ENCODE measurements at places on chromosomes 1 and 21.

GRCh38 chr1:184385865-184386311, 941 bp upstream of the C1orf21 start:
- DNase-seq = no peak

DNA sequence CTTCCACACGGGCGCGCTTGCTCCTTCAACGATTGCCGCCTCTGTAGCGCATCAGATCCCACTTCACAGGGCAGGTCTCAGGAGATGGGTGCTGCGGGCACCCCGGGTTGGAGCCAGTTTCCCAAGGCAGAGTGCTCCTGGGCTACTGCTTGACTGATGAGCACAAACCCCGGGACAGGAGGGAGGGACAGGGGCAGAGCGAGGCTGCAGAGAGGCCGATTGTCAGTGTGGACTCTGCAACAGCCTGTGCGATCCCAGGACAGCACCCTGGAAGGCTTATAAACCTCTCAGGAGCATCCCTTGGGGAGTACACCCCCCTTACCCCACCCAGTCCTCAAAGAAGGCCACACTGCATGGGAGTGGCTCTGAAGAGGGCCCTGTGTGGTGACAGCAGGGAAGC, 28.0 kb upstream of the BACE2 start:
- DNase-seq = no peak

DNA sequence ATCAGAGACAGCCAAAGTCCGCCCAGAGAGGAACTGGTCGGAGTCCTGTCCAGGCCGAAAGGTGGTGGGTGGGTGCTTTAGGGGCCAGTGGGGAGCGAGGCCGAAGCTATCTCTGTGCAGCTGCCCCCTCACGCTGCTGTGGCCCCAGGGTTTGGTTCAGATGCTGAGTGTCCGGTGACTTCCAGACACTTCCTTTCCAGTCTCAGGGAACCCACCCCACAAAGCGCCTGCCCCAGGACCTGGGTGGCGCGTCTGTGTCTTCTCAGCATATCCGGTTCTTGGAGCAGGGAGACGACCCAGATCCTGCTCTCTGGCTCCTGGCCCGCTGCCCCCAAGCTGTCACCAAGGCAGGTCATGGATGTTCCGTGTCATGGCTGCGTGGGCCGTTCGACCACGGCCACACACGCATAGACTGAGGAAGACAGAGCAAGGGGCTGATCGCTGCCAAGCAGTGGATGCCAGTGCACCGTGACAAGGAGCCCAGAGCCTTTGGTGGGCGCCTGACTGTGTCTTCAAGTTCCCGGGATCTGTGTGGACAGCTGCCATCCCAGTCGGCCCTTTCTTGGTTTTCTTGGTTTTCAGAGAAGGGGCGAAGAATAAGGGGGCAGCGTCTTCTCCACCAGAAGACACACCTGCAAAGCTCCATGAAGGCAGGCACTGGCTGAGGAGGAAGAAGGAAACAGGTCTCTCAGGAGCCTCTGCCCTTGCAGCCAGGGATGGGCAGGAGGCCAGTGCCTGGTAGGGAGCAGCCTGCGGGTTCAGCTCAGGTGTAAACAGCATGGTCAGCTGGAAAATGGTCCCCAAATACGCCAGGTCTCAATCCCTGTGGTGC, 22.9 kb upstream of the COL18A1 start:
- DNase-seq = no peak

- DNase-seq = no peak
Measured at GRCh38 chr1:231679109-231679508, 52.5 kb downstream of the DISC1 start.

- DNase-seq = peak; percentile 63
Measured at GRCh38 chr1:154342836-154343472, 17.6 kb downstream of the ATP8B2 start.

- no peak for DNase-seq
Measured at GRCh38 chr1:109498161-109498801, 4.4 kb downstream of the CYB561D1 start.

- DNase-seq = no peak
Measured at GRCh38 chr1:115429241-115429640, 91.2 kb upstream of the NGF start.

DNA sequence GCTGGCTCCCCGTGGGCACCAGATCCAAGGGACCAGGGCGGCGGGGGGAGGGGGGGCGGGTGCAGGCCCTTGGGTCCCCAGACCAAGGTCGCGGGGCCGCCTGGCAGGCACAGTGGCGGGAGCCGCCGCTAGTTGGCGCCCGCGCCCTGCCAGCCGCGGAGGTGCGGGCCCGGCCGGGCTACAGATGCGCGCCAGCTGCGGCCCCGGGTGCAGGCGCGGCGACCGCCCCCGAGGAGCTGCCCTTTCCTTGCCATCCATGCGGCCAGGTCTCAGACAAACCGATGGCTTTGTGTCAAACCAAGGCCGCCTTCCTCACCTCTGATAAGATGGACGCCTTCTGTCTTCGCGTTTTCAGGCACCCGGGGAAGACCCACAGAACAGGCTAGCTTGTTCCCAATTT, 2.2 kb upstream of the RUNX3 start:
- no peak for DNase-seq

DNA sequence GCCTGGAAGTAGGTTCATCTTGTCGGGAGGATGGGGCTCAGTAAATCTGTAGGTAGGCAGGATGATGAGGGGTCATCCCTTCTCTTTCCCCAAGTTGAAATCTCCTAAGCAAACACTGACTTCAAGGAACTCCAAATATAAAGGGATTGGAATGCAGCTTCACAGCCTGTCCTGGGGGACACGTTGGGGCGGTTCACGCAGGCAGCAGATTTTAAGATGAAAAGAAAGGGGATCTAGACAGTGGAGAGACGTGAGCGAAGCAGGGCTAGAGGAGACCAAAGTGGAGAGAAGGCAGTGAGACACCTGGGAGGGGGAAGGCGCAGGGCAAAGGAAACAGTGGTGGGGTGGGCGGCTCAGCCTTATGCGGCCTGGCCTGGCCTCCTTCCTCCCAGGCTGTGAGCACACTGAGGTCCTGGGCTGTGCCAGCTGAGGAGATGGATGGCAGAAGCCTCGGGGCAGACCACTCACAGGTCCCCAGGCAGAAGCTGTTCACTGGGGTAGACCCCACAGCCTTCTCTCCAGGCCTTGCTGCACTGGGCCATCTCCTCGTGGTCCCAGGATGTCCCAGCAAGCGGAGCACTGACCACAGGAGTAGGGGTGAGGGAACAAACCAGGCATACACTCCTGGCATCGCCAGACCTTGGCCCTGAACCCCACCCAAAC, 51.7 kb downstream of the TOR1AIP2 start:
- DNase-seq = no peak

GRCh38 chr1:92515796-92516201, 29.1 kb upstream of the GFI1 start:
- DNase-seq = no peak

DNA sequence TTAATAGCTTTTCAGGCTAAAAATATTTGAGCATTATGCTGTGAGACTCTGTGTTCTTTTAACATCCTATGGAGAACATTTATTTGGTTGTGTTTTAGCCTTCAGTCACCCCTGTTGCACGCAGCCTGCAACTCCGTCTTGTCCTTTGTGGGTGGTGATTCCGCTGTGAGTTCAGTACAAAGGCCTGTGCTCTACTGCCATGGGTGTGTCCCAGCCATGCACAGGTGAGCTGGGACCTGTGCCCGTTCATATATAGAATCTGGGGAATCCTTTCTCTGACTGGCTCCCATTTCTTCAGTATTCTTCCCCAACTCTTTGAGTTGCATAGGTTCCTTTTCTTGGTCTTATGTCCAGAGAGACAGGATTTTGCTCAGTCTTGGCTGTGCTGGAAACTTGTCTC, 61.4 kb downstream of the ACTL8 start:
- DNase-seq = no peak

- DNase-seq = no peak
Measured at GRCh38 chr1:44994309-44994898, 8.0 kb upstream of the EIF2B3 start.

Data from activated gamma-delta T cell (primary cell).